ENCODE measurements at places on chromosomes 11 and 22. TPM values are rescaled to one million over a fixed set of nuclear protein-coding genes. Genes with fewer than 3 reads are reported as not detected.

GP1BB gene
- total RNA-seq, result 0.79 TPM

GLYATL2 gene
- not detected for total RNA-seq

OR51V1 gene
- total RNA-seq, result not detected

CNGA4 gene
- not detected for total RNA-seq

OR4D5 gene
- not detected for total RNA-seq

WNT11 gene
- total RNA-seq, result 34.4 TPM

DUSP8 gene
- total RNA-seq, result 1.5 TPM

RAC2 gene
- 22.4 TPM for total RNA-seq

IL10RA gene
- not detected for total RNA-seq

DEFB131B gene
- total RNA-seq, result not detected

NCAPD3 gene
- total RNA-seq, result 10.6 TPM

MS4A10 gene
- not detected for total RNA-seq

FAM180B gene
- under 0.01 TPM for total RNA-seq

ZP1 gene
- not detected for total RNA-seq

INSC gene
- not detected for total RNA-seq

RABL2B gene
- total RNA-seq, result 20.0 TPM

C1QTNF5 gene
- total RNA-seq, result not detected

CD3D gene
- not detected for total RNA-seq

MPZL3 gene
- 61.1 TPM for total RNA-seq

LRRC4C gene
- total RNA-seq, result under 0.01 TPM

SAA4 gene
- total RNA-seq, result not detected

FGF19 gene
- not detected for total RNA-seq

RAG2 gene
- total RNA-seq, result not detected

OR5B21 gene
- total RNA-seq, result not detected

ARFGAP2 gene
- 205 TPM for total RNA-seq

NXPE4 gene
- total RNA-seq, result not detected

MMP27 gene
- not detected for total RNA-seq

PAMR1 gene
- total RNA-seq, result 0.11 TPM

POLDIP3 gene
- total RNA-seq, result 29.5 TPM

PPP1R14B gene
- 118 TPM for total RNA-seq

RTCB gene
- 95.8 TPM for total RNA-seq

EMID1 gene
- total RNA-seq, result 3.5 TPM

HIC2 gene
- 19.8 TPM for total RNA-seq

ARCN1 gene
- 148 TPM for total RNA-seq

WT1 gene
- total RNA-seq, result not detected

MUC6 gene
- total RNA-seq, result not detected

ARFIP2 gene
- total RNA-seq, result 102 TPM

CADM1 gene
- total RNA-seq, result 64.0 TPM

VSIG10L2 gene
- not detected for total RNA-seq

TRPC6 gene
- not detected for total RNA-seq

XKR3 gene
- total RNA-seq, result not detected

CSTF3 gene
- total RNA-seq, result 24.3 TPM

ALKBH8 gene
- total RNA-seq, result 9.1 TPM

OR51S1 gene
- not detected for total RNA-seq

ROM1 gene
- total RNA-seq, result 4.7 TPM

PKDREJ gene
- total RNA-seq, result under 0.01 TPM

RAB36 gene
- 0.79 TPM for total RNA-seq

GTSE1 gene
- total RNA-seq, result 3.1 TPM

VSTM5 gene
- 0.39 TPM for total RNA-seq

POU2AF3 gene
- total RNA-seq, result not detected

SULT4A1 gene
- 0.11 TPM for total RNA-seq

All from placental epithelial cell (primary cell).